ENCODE measurements at places on chromosomes 16 and 17. TPM values are rescaled to one million over a fixed set of nuclear protein-coding genes. Genes with fewer than 3 reads are reported as not detected.
A peak's percentile ranks its signal among the peaks of the same experiment; 100 is the strongest.

DNA sequence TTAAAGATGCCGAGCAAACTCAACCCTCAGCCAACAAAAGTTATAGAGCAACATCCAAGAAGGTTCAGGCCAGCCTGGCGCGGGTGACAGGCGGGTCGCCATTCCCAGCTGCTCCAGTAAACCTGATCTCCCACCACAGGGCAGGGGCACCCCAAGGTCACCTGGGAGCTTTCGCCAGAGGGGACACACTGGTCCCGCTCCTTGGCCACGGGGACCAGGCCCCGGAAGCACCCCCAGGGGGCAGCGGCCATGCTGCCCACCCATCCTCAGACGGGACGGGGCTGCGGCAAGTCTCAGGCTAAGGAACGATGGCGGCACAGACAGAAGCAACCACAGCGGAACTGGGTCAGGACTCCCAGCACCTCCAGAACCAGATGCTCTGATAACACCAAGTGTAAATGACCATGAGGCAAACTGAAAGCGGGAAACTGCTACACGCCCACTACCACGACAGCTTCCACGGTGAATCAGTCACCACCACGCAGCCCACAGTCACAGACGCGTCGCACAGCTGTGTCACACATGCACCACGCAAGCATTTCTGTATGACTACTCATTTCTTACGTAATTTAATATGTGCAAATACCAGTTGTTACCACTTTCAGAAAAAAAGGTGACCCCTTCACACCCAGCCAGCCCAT, 14.1 kb upstream of the CCDC154 start:
- DNase-seq: peak; percentile 31

DNA sequence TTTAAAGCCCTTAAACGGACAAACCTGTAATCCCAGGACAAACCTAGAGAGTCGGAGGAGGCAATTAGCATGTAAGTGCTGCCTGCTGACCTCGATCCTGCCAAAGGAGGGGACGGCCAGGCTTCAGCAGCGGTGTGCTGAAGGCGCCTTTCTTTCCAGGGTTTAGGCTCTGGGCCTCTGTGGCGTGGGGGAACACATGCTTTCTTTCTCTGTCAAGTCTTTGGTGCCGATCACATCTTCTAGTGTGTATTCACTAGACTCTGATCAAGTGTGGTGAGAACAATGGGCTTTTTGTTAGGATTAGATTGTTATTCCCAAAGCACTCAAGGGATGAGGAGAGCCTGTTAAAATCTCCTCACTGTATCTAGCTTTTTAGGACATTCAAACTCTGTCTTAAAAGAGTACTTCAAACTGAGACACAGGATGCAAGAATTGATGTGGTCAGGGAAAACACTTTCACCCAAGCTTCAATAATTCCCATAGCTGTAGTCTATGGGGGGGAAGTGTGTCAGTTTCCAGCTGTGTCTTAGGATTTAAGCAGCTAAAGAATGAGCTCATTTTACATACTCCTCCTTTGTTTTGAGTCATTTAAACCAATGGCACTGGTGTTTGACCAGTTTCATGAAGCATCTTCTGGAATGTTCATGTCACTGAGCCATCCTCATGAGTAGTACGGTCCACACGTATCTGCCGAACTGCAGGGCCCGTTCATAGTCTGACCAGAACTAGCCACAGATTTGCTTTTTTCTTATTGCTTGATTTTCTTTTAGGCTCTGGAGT, 51.2 kb downstream of the RPA1 start:
- no peak for DNase-seq

- no peak for DNase-seq
Observed at GRCh38 chr17:27579897-27580321, 51.1 kb upstream of the LGALS9 start.

DNA sequence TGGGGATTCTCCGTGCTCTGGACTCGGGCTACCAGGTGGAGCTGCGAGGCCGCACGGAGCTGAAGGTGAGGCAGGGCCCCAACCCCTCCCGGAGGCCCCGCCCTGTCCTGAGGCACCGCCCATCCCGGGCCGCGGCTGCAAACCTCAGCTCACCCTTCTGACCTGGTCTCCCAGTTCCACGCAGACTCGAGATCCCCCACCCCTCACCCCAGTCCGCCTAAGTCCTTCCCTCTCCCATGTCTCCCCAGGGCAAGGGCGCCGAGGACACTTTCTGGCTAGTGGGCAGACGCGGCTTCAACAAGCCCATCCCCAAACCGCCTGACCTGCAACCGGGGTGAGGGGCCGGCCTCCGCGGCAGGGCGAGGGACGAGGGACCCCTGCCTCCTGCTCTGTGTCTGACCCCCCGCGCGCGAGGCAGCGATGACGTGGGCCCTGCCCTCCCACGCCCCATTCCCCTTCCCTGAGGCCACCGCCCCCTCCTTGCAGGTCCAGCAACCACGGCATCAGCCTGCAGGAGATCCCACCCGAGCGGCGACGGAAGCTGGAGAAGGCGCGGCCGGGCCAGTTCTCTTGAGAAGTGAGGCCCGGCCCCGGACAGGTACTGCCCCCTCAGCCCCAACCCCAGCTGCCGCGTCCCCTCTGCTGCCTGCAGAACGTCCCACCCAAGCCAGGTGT, 13.7 kb downstream of the GUCY2D start:
- peak; percentile 42 for DNase-seq

The PLA2G10 gene
- total RNA-seq: not detected

Measured in activated naive CD4-positive, alpha-beta T cell treated with anti-CD3 and anti-CD28 coated beads, Interleukin-2, amount 50 U/mL, for 72 hours (primary cell).